ENCODE measurements at places on chromosomes 5 and 9. TPM values are rescaled to one million over a fixed set of nuclear protein-coding genes. Genes with fewer than 3 reads are reported as not detected.

Gene CCL27
- total RNA-seq: not detected

Gene TXNDC8
- total RNA-seq: not detected

Gene RGS3
- 30.8 TPM for total RNA-seq

Gene PCDHB13
- total RNA-seq: 0.52 TPM

Gene RAB3C
- not detected for total RNA-seq

Gene PELO
- total RNA-seq: 45.3 TPM

Gene ADGRD2
- not detected for total RNA-seq

Gene ZFP37
- total RNA-seq: not detected

Gene TMEM215
- not detected for total RNA-seq

Gene TRAF2
- total RNA-seq: 25.4 TPM

Measured in PC-3 (cell line).